Myocyte (in vitro differentiated cells): ENCODE measurements at places on chromosomes 2 and 18. TPM values are rescaled to one million over a fixed set of nuclear protein-coding genes. Genes with fewer than 3 reads are reported as not detected.

Gene CYRIA
- 6.9 and 7.6 TPM in 2 replicates for total RNA-seq

Gene IL1RL2
- total RNA-seq, result 0.11 TPM in 1 of 2 replicates, not detected in the other

Gene SLC8A1
- total RNA-seq, result 5.2 and 8.3 TPM in 2 replicates

Gene TUBB8B
- not detected in 2 replicates for total RNA-seq

Gene LYG2
- total RNA-seq, result not detected in 2 replicates

Gene KCNK3
- total RNA-seq, result 0.62 and 1.1 TPM in 2 replicates

Gene RUFY4
- total RNA-seq, result 0.08 TPM in 1 of 2 replicates, not detected in the other

Gene ABCB11
- total RNA-seq, result 0.05 TPM in 1 of 2 replicates, not detected in the other

Gene SERPINB12
- total RNA-seq, result 0.68 and 1.9 TPM in 2 replicates

Gene STARD6
- not detected in 2 replicates for total RNA-seq

Gene OTOS
- total RNA-seq, result not detected in 2 replicates

Gene LIMS4
- total RNA-seq, result 22.6 and 29.9 TPM in 2 replicates

Gene GALR1
- not detected in 2 replicates for total RNA-seq

Gene GULP1
- total RNA-seq, result 37.6 and 54.1 TPM in 2 replicates

Gene RAB27B
- total RNA-seq, result 6.8 and 11.4 TPM in 2 replicates

Gene MDH1
- 154 and 256 TPM in 2 replicates for total RNA-seq

Gene NDUFAF7
- 15.2 and 21.1 TPM in 2 replicates for total RNA-seq

Gene LAPTM4A
- total RNA-seq, result 283 and 291 TPM in 2 replicates

Gene PLCD4
- 9.9 and 11.8 TPM in 2 replicates for total RNA-seq
